ENCODE measurements at places on chromosomes 2 and 18.

- DNase-seq, result peak; percentile 48
These were observed 49.9 kb downstream of the DGKD start for GRCh38 chr2:233404222-233404621.

DNA sequence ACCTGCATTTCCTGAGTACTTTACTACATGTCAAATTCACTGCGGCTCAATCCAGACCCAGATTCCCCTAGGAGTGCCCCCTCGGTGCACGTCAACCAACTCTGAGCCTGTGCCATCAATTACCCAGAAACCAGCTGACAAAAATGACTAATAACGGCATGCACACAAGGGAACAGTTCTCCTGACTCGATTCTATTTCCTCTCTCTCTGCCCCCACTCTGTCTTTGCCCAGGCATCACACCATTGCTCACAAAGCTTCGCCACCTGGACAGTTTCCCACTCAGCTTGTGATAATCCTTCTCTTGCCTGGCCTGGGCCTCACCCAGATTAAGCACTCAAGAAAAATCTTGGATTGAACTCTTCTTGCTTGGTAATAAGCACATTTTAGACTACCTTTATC is 115.3 kb upstream of the NDUFV2 start:
- DNase-seq, result no peak

DNA sequence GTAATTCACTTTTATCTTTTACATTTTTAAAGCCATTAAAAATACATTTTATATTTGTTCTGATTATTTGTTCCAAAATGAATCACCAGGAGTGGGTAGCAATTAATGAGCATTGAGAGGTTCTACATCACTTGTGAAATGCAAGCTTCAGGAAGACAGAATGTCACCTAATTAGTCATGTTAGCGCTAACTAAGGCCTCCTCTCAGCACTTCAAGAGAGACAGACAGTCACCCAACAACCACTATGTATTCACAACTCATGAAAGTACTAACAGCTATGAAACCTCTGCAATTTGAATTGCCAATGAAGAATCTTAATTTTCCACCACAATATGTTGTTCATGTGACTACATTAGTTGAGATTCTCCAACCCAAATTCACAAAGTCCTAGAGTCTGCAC is 611.0 kb downstream of the KCNJ3 start:
- DNase-seq, result no peak

GRCh38 chr2:159807183-159808031 is 9.4 kb upstream of the CD302 start:
- DNase-seq, result peak; percentile 52

GRCh38 chr2:109242654-109243331 is 113.8 kb downstream of the SH3RF3 start:
- peak; percentile 49 for DNase-seq
